ENCODE measurements at places on chromosomes 3 and 15.

GRCh38 chr3:98048586-98048985 lies 13.5 kb upstream of the GABRR3 start:
- no peak for DNase-seq

- DNase-seq = no peak
Observed at GRCh38 chr15:99582508-99582960, 16.8 kb downstream of the MEF2A start.

GRCh38 chr3:12490547-12490946 lies 6.3 kb downstream of the TSEN2 start:
- DNase-seq = no peak

- no peak for DNase-seq
Observed at GRCh38 chr3:48565186-48565585, 1.6 kb upstream of the UCN2 start.

- DNase-seq = no peak
Observed at GRCh38 chr3:85960793-85961192, 1002.0 kb downstream of the CADM2 start.

DNA sequence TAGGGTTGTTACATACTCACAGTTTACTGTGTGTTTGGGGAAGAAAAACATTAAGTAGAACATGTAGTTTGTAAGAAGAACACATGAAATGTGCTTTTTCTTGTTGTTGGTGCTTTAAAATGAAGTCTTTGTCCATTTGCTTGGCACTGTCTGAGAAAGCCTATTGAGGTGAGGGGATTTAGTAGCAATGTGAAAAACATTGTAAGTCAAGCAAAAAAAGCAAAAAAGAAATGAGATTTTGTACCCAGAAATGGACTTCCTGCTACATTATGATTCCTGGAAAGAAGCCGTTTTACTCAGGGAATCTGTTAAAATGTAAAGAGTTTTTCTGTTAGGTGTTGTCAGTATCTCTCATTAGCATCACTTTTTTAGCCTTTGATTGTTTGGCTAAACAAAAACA lies 59.9 kb downstream of the KAT2B start:
- no peak for DNase-seq

GRCh38 chr3:13053893-13054292 lies 19.3 kb downstream of the IQSEC1 start:
- no peak for DNase-seq

- no peak for DNase-seq
Observed at GRCh38 chr15:52653431-52653964, 25.7 kb downstream of the ATOSA start.

DNA sequence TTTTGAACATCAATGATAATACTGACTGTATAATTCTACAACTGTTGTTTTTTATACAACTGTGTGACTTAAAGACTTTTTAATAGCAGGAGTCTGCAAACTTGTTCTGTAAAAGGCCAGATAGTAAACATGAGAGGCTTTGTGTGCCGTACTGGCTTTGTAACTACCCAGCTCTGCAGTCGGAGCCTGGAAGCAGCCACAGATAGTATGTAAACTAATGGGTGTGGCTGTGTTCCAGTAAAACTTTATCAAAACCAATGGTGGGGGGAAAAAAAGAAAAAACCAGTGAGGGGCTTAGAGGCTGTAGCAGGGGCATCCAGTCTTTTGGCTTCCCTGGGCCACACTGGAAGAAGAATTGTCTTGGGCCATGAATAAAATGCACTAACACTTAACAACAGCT lies 11.9 kb downstream of the ASB7 start:
- DNase-seq = no peak

- no peak for DNase-seq
Observed at GRCh38 chr15:94057305-94057704, 174.1 kb upstream of the MCTP2 start.

DNA sequence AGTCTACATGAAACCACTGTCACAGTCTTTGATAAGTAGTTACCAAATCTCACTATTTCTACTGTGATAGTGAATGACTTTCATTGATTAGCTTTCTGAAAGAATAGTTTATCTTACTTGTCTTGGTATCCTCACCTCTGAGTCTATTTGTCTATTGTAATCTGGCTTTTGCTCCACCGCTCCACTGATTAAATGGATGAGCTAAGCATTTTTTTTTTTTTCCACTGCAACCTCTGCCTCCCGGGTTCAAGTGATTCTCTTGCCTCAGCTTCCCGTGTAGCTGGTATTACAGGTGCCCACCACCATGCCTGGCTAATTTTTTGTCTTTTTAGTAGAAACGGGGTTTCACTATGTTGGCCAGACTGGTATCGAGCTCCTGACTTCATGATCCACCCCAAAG lies 12.9 kb downstream of the BBS4 start:
- no peak for DNase-seq

- no peak for DNase-seq
Observed at GRCh38 chr3:21229426-21230135, 521.4 kb downstream of the ZNF385D start.

- no peak for DNase-seq
Observed at GRCh38 chr3:154121701-154122551, 736 bp downstream of the ARHGEF26 start.

DNA sequence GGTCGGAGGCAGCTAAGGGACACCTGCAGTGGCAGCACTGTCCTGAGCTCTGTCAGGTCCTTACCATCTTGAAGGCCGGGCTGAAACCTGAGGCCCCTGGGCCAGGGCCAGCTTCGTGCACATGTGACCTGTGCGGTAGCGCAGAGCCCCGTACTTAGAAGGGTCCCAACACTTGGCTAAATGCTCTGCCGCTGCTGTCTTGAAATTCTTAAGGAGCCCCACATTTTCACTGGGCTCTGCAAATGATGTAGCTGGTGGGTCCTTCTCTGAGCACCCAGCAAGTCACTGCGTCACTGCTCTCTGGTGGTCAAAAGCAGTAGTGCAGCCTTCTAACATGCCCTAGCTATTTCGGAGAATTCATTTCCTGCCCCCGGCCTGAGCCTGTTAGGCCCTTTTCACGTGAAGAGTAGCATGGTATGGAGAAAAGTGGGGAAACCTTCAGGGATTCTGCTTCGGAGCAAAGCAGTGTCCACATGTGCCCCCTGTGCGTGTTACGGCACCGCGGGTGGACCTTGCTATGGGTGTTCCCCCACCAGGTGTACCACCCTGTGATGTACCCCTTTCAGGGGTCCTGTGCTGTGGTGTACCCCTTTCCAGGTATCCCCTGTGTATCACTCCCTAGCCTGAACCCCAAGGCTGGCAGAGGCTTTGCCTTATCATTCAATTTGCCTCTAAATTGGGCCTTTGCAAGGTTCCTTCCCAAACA lies 79.7 kb downstream of the TMEM266 start:
- peak; percentile 90 for DNase-seq

GRCh38 chr15:86213420-86213819 lies 133.7 kb downstream of the AGBL1 start:
- DNase-seq = no peak

DNA sequence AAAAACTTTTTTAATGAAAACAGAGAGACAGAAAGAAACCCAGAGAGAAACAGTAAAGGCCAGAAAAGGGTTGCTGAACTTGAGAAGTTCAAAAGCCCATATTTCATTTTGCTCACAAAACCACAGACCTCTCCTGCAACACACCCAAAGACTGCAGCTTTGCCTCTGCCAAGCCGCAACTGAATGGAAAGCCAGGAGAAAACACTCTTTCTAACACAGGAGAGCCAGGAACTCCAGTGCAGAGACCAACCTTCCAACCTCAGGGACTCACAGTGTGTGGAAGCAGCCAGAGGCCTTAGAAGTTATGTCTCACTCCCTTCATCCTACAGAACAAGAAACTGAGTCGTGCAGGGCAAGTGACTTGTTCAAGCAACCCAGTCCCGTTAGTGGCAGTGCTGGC lies 163.1 kb upstream of the HES1 start:
- no peak for DNase-seq

GRCh38 chr15:71945012-71945411 lies 134.7 kb downstream of the NR2E3 start:
- no peak for DNase-seq

GRCh38 chr15:98718426-98719136 lies 70.2 kb downstream of the IGF1R start:
- no peak for DNase-seq

GRCh38 chr3:16061491-16061890 lies 113.0 kb upstream of the GALNT15 start:
- no peak for DNase-seq

- no peak for DNase-seq
Observed at GRCh38 chr15:89317186-89317720, 17.4 kb downstream of the POLG start.

GRCh38 chr15:101489599-101490407 lies at the start of gene PCSK6:
PCSK6 (minus strand) TSS chr15:101489707; CDS start chr15:101489670, 37 bp downstream.
- no peak for DNase-seq

DNA sequence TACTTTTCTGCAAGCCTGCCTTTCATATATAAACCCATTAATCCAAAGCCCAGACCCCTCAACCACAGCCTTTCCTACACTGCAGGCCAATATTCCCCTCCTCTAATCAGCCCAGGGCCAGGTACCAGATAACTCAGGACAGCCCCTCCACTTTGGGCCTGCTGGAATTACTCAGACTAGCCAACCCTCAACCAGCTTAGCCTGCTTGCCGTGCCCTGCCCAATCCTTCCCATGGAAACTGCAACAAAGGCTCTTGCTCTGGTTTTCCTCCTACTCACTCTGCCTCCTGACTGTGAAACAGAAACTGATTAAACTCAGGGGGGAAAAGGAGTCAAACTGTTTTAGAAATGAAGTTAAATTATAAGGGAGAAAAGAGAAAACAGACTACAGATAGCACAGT lies 248.1 kb downstream of the KLF13 start:
- no peak for DNase-seq

- DNase-seq = no peak
Observed at GRCh38 chr3:196339044-196339443, 856 bp upstream of the TM4SF19 start.

DNA sequence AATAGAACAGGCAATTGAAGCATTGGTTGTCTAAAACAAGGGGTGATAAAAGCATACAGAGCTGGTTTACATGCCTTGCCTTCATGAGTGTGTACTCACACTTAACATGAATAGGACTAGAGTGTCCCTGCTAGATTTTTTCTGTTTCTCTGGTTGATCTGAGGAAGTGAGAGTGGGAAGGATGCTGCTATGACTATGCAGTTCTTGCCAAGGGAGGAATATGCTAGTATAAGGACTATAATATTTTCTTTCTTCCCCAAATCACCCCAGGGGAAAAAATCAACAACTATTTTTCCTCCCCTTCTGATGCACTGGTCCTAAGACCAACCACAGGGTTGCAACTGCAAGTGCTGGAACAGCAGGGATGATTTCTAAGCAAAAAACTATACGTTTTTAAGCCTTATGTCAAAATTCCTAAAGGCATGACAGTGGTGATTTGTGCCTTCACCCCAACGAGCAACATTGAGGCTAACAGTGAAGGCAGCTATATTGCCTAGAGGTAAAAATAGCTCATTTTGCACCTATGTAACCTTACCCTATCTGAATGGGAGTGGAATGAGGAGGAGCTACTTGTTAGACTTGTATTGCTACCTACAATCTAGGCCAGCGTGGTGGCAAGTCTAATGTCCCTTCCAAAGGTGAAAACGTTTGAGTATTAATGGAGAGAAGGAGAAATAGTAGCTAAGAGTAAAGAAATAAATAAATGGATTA lies 33.5 kb upstream of the USP8 start:
- DNase-seq = no peak

DNA sequence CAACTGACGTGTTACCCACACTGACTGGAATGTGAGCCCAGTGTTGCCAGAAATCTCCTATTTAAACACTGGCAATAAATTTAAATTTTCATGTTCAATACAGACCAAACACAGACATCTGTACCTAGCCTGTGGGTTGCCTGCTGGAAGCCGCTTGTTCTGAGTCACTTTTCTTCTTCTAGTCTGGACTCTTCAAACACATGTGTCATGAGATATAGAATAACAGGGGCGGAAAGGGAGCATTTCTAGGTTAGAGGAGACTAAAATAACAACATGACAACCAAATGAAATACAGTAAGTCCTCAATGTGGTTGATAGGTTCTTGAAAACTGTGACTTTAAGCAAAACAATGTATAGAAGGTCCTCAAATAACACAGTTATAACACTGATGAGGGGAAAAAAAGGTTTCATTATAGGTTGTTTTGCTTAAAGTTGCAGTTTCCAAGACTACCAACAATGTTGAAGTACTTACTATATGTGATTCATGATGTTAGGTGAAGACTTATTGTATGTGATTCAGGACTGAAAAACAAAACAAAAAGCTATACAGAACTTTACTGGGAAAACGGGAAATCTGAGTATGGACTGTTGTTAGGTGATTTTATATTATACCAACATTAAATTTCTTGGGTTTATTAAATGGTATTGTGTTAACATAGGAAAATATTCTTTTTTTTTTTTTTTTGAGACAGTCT lies 63.1 kb downstream of the PRKAR2A start:
- no peak for DNase-seq

DNA sequence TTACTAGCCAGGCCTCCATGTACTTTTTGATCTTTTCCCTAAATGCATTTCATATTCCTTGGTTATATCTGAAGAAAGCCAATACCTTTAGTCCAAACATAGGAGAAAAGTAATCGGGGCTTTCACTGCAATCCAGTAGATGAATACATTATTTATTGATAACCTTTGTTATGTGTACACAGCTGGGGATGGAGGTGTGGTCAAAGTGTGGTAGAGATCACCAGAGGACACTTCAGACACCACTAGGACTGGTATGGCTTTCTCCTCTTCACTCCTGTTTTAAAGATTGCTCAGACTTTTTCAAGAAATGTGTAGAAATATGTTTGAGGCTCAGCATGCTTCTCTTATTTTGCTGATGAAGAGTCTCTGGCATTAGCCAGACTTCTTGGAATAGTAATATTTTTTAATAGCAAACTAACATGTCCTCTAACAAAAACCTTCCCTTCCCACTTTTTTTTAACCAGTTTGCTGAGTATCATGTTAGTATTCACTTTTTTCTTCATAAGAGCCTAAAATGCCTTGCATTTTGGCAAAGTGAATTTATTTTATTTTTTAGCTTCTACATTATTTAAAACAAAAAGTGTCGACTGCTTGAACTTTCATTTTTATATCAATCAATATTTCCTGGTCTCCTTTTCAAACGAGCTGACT lies 65.6 kb upstream of the MBNL1 start:
- DNase-seq = no peak

- DNase-seq = no peak
Observed at GRCh38 chr3:32303399-32303747, 64.9 kb downstream of the CMTM8 start.

- DNase-seq = no peak
Observed at GRCh38 chr3:98985431-98985830, 83.9 kb upstream of the DCBLD2 start.

GRCh38 chr3:16236856-16237393 lies 27.8 kb downstream of the DPH3 start:
- DNase-seq = no peak

DNA sequence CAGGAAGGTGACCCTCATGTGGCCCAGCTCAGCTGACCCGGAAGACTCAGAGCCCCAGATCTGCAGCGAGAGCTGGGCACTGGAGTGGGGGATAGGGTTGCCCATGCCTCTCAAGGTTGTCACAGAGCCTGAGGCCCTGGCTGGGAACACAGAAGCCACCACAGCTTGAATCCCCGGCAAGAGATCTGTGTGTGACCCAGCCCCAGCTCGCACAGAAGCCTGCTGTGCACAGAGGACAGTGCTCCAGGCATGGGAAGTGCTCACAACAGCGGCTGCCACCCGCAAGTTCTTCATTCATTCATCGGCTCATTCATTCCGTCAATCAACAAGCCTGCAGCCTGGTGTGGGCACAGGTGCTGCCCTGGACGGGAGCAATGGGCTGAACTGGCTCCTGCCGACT lies 36.4 kb downstream of the DNAJB8 start:
- DNase-seq = no peak
